ENCODE measurements at places on chromosomes 16 and 17.

DNA sequence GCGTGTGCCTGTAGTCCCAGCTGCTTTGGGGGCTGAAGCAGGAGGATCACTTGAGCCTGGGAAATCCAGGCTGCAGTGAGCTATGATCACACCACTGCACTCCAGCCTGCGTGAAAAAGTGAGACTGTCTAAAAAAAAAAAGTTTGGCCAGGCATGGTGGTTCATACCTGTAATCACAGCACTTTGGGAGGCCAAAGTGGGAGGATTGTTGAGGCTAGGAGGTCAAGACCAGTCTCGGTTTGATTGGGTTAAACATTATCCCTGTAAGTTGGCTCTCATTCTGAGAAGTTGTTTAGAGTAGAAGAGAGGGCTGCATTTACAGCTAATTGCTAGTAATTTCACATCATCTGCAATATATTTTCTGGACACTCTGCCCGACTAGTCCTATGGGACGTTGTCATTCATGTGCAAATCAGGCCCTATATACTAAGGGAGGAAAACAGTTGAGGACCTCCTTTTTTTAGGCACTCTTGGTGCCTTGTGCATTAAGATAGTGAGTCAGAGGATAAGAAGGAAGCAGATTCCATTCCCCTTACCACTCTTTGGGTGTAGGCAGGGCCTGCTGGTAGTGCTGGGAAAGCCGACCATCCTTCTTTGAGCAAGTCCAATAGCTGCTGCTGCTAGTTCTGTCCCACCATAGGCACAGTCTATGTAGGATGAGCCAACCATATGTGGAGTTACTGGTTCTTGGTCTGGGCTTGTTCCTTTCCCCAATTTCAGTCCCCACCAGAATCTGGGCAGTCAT, 18.7 kb downstream of the HMOX2 start:
- no peak for DNase-seq

GRCh38 chr17:37239690-37240334, 136.0 kb upstream of the C17orf78 start:
- peak; percentile 8 for DNase-seq

- peak; percentile 9 for DNase-seq
These were observed 40.7 kb downstream of the ACTG1 start for GRCh38 chr17:81471818-81472456.

DNA sequence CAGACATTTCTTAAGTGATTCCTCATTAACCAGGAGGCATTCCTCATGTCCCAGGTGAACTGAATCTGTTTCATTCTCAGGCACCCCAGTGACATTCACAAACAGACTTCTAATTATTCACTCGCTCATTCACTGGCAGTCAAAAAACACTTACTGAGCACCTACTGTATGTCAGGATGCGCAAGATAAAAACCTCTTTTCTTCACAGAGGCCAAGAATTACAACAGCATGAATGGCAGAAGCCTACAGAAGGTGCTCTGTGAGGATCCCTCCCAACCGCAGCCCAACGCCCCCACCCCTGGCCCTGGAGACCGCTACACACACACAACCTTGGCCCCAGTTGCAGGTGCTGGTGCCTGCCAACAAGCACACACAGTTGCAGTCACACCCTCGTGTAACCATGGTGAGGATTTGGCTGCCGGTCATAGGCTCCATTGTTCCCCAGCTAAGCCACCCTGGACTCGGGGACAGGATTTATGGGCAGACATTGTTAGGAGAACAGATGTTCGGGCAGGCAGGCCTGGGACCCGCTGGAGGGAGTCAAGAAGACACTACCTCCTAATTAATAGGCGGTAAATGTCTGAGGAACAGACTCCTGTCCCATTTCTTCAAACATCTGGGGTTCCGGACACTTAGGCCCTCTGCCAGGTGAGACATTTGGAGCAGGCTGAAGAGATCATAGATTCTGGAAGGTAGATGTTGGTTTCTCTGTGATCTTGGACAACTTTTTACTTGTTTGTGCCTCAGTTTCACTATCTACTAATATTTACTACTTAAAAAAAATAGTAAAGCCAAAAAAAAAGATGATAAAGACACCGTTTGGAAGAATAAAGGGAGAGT, 43.2 kb downstream of the CUEDC1 start:
- DNase-seq: peak; percentile 93

DNA sequence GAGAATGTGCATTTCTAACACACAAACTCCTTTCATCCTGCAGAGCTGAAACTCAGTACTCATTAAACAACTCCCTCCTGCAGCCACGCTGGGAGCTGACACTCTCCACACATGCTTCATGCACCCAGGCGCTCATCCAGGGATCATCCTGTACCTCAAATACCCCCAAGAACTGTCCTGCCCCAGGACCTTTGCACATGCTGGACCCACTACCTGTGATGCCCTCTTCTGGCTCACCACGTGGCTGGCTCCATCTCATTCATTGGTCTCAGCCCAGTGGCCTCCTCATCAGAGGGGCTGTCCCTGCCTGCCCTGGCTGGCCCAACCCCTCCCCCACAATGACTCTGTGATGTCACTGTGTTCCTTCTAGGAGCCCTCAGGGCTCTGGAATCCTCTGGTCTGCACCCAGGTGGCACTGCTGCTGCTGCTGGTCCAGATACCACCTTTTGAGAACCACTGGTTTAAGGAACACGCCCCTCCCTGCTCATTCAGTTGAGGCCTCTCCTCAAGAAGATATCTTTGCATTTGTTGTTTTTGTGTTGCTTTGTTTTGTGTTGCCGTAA, 160.9 kb upstream of the FOXF1 start:
- DNase-seq: no peak

- peak; percentile 4 for DNase-seq
These were observed 1.6 kb upstream of the CDH5 start for GRCh38 chr16:66364959-66365306.

DNA sequence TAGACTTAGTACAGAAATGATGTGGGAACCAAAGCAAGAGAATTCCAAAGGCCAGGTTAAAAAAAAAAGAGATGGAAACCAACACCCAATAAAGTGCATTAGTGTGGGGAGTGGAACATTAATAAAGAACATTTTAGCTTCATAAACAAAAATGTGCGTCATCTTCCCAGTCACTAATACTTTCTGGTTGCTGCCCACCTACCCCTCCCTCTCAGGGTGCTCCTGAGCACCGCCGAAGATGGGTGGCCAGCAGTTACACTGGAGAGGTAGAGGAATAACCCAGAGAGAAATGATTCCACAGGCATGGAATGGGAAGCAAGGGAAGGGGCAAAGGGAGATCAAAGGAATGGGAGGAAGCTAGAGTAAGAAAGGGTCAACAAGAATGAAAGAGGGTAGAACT, 6.0 kb upstream of the CHD3 start:
- DNase-seq: no peak

DNA sequence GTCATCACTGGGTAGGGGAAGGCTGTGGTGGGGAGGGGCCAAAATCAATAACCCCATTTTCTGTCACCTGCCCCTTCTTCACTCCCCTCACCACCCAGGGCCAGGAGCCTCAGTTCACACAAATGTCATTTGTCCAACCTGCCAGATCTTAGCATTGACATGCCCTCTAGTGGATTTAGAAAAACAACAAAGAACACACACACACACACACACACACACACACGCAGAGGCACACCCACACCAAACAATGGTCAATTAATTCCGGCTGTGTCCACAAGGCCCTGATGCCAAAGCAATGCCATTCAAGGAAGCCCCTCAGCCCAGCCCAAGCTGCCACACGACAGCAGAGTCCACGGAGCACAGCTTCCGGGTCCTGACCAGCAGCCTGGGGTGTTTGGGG, 68.4 kb downstream of the NOG start:
- DNase-seq: no peak

DNA sequence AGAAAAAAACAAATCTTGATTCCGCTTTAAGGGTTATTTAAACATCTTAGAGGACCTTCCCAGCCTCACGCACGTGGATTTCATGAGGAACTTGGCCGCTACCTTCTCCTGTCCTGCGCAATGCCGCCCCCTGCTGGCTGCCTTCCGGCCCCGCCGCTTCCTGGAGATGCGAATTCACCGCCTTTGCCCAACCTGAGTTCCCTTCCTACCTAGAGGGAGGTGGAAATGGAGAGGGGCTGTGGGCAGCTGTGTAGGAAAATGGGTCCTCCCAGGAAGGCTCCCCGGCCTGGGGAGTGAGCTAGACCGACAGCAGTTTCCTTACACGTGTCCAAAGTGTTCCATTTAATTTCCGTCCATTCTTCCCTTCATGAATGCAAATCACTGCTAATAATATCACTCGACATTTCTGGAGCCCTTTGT, 1.0 kb upstream of the ABCC12 start:
- DNase-seq: peak; percentile 78

DNA sequence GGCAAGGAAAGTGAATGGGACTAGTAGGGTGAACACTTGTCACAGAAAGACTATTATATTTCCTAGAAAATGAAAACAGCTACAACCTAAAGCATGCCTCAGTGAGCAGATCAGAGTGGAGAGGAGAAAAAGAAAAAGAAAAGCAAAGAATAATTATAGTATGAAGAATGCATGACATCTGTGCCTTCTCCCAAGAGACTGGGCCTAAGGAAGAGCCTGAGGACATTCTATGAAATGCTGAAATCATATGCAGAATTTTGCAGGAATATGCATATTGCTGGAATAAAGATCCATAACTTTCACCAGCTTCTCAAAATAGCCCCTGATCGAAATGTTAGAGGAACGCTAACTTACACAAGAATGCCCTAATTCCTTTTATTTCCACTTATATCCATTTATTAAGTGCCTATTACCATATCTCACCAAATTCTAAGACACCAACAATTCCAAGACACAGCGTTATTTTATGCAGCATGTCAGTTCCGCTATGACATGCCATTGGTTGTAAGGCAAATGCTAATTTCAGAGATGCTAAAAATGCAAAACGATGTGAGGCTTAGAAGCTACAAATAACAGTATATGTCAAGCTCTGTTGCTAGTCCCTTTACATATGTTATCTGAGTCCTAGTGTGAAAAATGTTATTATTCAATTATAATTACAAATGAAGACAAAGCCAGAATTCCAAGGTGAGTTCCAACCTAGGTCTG, 171.0 kb downstream of the SLC39A11 start:
- no peak for DNase-seq

GRCh38 chr16:52573365-52574299, 26.7 kb upstream of the TOX3 start:
- DNase-seq: no peak

GRCh38 chr16:22970209-22970865, 156.4 kb downstream of the HS3ST2 start:
- no peak for DNase-seq

DNA sequence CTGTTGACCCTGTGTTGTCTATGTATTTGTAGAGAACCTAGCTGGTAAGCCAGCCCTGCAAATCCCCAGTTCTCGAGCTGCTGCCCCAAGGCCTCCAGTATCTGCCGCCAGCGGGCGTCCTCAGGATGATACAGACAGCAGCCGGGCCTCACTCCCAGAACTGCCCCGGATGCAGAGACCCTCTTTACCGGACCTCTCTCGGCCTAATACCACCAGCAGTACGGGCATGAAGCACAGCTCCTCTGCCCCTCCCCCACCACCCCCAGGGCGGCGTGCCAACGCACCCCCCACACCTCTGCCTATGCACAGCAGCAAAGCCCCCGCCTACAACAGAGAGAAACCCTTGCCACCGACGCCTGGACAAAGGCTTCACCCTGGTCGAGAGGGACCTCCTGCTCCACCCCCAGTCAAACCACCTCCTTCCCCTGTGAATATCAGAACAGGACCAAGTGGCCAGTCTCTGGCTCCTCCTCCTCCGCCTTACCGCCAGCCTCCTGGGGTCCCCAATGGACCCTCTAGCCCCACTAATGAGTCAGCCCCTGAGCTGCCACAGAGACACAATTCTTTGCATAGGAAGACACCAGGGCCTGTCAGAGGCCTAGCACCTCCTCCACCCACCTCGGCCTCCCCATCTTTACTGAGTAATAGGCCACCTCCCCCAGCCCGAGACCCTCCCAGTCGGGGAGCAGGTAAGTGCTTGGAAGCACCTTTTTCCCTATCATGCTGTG, 23.1 kb upstream of the CDC6 start:
- DNase-seq: no peak

GRCh38 chr16:4966736-4967453, 8.8 kb downstream of the SEC14L5 start:
- DNase-seq: no peak

- no peak for DNase-seq
These were observed 134.6 kb downstream of the GAS7 start for GRCh38 chr17:10063730-10064241.

GRCh38 chr17:47990962-47991731, 20.2 kb downstream of the CDK5RAP3 start:
- no peak for DNase-seq

DNA sequence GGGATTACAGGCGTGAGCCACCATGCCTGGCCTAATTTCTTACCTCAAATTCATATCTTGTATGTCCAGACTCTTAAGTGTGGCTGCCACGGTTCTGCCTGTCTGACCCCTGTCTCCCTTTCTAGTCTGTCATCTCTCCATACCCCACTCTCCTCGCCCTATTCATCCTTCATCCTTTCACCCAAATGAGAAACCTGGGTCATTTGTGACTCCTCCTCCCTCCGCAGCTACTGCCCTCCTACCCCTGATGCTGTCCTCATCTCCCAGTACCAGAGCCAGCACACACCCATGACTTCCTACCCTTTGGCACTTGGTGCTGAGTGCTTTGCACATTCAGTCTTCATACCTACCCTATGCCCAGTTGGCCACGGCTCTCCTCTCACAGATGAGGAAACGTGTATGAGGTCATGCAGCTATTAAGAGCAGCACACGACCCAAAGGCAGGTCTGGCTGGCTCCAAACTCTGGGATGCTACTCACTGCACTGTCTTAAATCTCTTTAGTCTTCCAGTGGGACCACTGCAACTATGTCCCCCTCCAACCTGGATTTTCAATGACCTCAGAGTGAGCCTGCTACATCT, 1.6 kb downstream of the SPATA32 start:
- no peak for DNase-seq

GRCh38 chr16:11253995-11254912, 1.8 kb downstream of the SOCS1 start:
- no peak for DNase-seq

DNA sequence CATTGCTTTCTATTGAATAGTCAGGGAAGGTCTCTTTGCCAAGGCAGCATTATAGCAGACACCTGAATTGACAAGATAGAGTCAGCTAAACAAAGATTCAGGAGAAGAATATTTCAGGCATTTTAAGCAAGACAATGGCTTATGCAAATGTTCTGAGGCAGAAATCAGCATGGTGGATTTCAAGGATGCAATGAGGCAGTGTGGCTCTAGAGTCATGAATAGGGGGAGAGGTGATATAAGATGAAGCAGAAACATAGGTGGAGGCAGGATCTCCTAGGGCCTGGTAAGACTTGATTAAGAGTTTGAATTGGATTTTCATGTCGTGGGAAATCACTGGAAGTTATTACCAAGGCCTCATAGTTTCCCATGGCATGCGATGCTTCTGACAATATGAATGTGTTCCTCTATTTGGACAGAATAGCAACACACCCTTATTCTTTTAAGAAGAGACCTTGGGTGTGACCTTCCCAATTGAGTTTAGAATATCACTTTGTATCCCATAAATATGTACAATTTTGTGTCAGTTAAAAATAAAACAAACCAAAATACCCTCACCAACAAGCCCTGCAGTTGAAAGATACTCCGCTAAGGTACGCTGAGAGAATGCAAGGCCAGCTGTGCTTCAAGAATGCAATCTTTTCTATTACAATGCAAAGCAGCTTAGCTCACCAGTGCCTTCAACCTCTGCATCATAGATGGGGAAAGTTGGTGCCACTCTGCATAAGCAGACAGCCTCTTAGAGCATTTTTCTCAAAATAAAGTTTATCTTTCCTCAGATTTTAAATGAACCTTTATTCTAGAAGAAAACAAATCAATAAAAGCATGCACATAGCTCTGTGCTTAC, 139.6 kb upstream of the SALL1 start:
- DNase-seq: no peak
